ENCODE measurements at places on chromosomes 5 and 9.

DNA sequence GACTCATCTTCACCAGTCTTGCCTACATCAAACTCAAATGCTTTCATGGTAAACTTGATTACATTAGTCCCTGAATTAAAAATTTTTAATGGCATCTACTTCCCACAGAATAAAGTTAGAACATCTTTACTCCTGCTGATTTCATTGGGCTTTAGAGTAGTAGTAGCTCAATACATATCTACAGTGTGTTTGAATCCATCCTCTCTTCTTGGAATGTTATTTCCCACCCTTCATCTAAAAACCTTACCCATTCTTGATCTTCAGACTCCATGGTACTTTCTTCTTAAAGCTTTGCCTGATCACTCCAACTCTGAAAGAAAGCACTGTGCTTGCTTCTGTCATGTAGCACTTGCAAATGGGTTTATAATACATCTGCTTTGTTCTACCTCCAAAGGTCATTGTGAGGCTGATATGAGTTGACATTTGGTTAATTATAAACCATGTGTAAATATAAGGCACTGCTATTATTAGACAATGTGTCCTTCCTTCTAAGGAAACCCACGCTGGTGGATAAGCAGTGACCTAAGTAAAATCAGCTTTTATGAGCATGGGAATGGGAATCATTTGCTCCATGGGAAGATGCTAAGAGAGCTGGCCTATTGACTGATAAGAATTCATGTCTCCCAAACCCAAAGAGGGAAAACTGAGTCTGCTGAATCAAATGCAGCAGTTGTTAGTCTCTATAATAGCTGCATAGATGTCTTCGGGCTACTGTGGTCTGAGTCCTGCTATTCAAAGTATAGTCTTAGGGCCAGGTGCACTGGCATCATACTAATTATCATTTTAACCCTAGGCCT, 7.5 kb upstream of the PRLR start:
- H3K4me3 ChIP-seq = no peak overlapping the region
- no peaks in the 10 kb centered on the region for H3K4me1 ChIP-seq
- H3K27me3 ChIP-seq = peaks cover 20% of the 10 kb centered on the region
- no peaks in the 10 kb centered on the region for H3K36me3 ChIP-seq

DNA sequence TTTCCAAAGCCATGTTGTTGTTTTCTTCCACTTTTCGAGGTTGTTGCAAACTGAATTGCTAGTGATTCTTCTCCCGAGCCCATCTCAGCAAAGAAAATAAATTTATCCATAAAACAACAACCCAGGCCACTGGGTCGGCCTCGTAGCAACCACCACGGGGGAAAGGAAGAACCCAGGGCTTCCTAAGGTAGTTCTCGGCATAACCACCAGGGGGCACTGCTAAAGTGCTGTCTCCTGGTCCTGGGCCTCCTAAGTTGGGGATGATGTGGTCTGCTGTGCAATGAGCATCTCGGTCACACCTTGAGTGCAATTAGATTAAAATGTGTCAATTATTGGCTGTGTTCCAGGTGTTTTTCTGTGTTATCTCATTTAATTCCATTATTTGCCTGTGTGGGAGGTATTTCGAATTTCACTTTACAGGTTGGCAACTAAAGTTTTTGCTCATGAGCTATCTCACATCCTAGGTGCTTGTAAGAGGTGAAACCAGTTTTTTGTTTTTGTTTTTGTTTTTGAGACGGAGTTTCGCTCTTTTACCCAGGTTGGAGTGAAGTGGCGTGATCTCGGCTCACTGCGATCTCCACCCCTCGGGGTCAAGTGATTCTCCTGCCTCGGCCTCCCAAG, 102.8 kb upstream of the DAP start:
- H3K27ac ChIP-seq = no peak overlapping the region
- DNase-seq = no peak
- H3K4me1 ChIP-seq = no peaks in the 10 kb centered on the region
- H3K4me3 ChIP-seq = no peak overlapping the region
- H3K27me3 ChIP-seq = peaks cover 15% of the 10 kb centered on the region

DNA sequence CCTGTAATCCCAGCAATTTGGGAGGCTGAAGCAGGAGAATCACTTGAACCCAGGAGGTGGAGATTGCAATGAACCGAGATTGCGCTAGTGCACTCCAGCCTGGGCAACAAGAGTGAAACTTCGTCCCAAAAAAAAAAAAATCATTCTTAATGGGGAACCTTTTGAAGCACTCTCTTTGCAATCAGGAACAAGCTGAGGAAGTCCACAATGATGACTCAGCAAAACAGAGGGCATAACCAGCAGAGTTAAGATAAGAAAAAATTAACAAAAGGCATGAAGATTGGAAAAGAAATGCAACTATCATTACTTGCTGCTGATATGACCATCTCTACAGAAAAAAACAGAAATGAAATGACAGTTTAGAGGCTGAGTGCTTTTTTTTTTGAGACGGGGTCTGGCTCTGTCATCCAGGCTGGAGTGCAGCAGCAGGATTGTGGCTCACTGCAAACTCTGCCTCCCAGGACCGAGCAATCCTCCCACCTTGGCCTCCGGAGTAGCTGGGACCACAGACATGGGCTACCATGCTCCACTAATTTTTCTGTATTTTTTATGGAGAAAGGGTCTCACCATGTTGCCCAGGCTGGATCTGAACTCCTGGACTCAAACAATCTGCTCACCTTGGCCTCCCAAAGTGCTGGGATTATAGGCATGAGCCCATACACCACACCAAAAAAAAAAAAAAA, 88.0 kb downstream of the FNBP1 start:
- H3K4me1 ChIP-seq = peaks cover 7% of the 10 kb centered on the region
- H3K27ac ChIP-seq = peak overlapping the region; percentile 21
- H3K27me3 ChIP-seq = no peaks in the 10 kb centered on the region
- no peak overlapping the region for H3K4me3 ChIP-seq

GRCh38 chr5:59682542-59682941, 211.0 kb downstream of the PDE4D start:
- DNase-seq = no peak
- H3K27me3 ChIP-seq = no peaks in the 10 kb centered on the region
- no peak overlapping the region for H3K27ac ChIP-seq
- no peaks in the 10 kb centered on the region for H3K4me1 ChIP-seq

GRCh38 chr5:57495285-57496086, 12.9 kb upstream of the ACTBL2 start:
- H3K4me3 ChIP-seq = no peak overlapping the region
- no peaks in the 10 kb centered on the region for H3K27me3 ChIP-seq
- no peak for DNase-seq
- H3K27ac ChIP-seq = no peak overlapping the region
- H3K4me1 ChIP-seq = peaks cover 20% of the 10 kb centered on the region
- no peaks in the 10 kb centered on the region for H3K36me3 ChIP-seq

DNA sequence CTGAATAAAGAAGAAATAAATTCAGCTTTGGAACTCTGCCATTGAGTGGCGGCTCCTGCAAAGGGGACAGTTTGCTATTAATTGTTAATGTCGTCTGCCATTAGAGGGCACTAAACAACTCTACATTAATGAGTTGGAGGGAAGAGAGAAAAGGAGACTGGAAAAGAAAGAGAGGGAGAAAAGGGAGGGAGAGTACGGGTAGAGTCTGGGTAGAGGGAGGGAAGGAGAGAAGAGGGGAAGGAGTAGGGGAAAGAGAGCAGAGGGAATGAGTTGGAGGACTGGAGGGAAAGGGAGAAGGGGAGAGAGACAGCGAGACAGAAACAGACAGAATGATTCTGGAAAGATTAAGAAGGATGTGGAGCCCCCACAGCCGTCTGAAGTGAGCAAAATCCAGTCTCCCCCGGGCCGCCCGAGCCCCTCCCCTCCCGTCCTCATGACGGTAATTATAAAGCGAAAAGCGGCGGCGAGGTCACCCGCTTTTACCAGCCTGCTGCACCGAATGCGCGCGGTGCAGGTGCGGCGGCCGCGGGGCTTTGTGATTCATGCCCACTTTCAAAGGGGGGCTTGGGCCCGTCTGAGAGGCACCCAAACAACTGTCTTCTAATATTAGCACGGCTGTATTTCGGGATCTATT, 1.9 kb upstream of the FST start:
- peaks cover 40% of the 10 kb centered on the region for H3K4me1 ChIP-seq
- H3K4me3 ChIP-seq = peak overlapping the region; percentile 83
- peak overlapping the region; percentile 11 for H3K27ac ChIP-seq
- DNase-seq = peak; percentile 22

- H3K4me1 ChIP-seq = peaks cover 50% of the 10 kb centered on the region
- no peaks in the 10 kb centered on the region for H3K36me3 ChIP-seq
- H3K27ac ChIP-seq = peak overlapping the region; percentile 82
- no peaks in the 10 kb centered on the region for H3K27me3 ChIP-seq
- peak; percentile 62 for DNase-seq
- peak overlapping the region; percentile 26 for H3K4me3 ChIP-seq
Measured at GRCh38 chr5:142426129-142427014, 101.6 kb upstream of the SPRY4 start.

DNA sequence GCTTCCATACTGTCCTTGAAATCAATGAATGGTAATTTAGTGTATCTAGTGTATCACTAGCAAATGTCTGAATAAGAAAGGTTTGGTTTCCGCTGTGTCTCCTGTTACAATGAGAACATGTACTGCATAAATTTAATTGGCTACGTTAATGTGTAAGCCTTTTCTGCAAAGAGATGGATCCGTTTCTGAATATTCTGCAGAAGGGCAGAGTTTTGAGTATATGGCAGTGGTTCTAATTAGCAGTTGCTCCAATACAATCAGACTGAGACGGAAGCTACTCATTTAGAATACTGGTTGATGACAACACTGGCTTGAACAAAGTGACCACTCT, 555 bp upstream of the PCDHGC4 start:
- H3K36me3 ChIP-seq = no peaks in the 10 kb centered on the region
- no peak overlapping the region for H3K27ac ChIP-seq
- H3K27me3 ChIP-seq = no peaks in the 10 kb centered on the region
- peak overlapping the region; percentile 60 for H3K4me3 ChIP-seq
- H3K4me1 ChIP-seq = peaks cover 87% of the 10 kb centered on the region

Measured in left ventricle myocardium inferior (tissue), 1 donor.